Liver (tissue), 10 donors: ENCODE measurements at places on chromosomes 7 and 10.

DNA sequence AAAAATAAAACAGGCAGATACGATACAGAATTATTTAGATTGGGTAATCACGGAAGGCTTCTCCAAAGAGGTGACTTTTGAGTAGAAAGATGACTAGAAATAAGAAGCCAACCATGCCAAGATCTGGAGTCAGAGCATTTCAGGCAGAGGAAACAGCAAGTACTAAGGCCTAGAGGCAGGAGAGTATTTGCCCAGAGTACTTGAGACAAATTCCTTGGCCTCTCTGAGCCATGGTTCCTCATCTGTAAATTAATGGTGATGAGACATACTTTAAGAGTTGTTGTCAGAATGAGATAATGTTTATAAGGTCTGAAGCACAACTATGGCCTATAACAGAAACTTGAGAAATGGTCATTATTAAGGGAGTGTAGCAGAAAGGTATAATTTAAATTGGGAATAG, 15.8 kb upstream of the GPR37 start:
- no peak for DNase-seq

DNA sequence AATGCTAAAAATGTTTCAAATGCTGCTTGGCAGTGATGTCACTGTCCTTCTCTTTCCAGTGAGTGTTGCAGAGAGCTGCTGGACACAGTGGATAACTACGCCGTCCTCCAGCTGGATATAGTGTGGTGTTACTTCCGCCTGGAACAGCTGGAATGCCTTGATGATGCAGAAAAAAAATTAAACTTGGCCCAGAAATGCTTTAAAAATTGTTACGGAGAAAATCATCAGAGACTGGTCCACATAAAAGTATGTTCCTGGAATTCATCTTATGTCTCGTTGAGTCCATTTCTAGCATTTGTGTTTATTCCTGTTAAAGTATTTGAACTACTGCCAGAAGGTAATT, 25.2 kb downstream of the NUB1 start:
- no peak for DNase-seq

DNA sequence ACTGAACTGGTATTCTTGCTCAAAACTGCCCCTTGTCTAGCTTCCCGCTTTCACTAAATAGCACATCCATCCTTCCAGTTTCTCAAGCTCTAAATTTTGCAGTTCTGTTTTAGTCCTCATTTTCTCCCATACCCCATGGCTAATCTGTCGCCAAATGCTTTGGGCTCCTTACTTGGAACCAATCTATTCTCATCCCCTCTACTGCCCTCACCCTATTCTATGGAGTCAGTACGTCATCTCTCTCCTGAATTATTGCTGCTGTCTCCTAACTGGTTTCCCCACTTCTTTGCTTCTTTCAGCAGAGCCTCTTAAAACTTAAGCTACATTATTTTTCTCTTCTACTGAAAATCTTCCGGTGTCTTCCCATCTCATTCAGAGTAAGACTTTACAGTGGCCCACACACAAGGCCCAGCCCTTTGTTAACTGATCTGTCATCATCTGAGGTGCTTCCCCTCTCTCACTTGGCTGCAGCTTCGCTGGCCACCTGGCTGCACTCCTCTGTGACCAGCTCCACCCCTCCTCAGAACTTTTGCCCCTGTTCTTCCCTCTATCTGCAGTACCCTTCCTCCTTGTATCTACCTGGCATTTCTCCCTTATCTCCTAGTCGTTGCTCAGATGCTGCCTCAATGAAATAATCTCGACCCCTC, 9.9 kb downstream of the STARD3NL start:
- DNase-seq, result no peak

- DNase-seq, result no peak
These were observed 54.9 kb downstream of the MET start for GRCh38 chr7:116726713-116727431.

GRCh38 chr7:29100924-29101323, 45.4 kb downstream of the CPVL start:
- DNase-seq, result no peak

GRCh38 chr7:95688931-95689495, 83.3 kb upstream of the DYNC1I1 start:
- no peak for DNase-seq

GRCh38 chr10:128530301-128530700, 404.1 kb upstream of the MKI67 start:
- DNase-seq, result no peak

DNA sequence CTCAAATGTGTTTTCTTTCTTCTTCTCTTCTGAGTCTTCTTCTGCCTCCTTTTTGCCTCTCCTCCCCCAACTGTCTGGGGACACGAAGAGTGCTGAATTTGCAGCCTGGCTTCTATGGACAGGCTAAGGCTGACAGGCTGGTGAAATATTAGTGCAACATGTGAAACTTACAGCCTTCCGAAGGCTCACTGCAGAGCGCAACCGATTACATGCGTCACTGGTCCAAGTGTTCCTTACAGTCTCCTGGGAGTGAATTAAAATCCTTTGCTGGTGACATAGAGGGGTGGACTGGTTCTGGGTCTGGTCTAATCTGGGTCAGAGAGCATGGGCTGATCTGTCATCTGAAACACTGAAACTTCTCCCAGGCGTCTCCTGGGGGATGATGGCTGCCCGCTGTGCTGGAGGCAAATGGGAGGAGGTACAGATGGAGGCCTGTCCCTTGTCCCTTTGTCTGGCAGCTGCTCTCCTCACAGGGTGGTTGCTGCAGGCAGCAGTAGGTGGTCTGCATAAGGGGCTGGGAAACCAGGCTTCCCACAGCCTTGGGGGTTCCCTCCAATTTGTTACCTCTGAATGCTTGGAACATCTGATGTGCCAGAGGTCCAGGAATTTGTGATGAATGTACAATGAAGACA, 143.8 kb upstream of the BMPER start:
- DNase-seq, result no peak

- DNase-seq, result no peak
These were observed 896.1 kb downstream of the CNTNAP2 start for GRCh38 chr7:147012666-147013065.

- no peak for DNase-seq
These were observed 490.0 kb upstream of the PHF14 start for GRCh38 chr7:10483671-10484070.

DNA sequence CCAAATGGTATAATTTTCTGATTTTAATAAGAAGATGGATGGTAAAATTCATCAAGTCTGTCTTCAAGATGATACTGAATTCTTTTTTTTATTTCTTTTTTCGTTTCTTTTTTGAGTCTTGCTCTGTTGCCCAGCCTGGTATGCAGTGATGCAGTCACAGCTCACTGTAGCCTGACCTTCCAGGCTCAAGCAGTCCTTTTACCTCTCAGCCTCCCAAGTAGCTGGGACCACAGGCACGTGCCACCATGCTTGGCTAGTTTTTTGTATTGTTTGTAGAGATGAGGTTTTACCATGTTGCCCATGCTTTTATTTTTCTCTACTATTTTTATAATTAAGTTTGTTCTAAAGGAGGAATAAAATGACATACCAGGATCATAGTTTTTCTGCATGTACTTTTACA, 52.1 kb upstream of the HELLS start:
- DNase-seq, result no peak

GRCh38 chr7:138886501-138886917, 88.5 kb upstream of the ATP6V0A4 start:
- no peak for DNase-seq

DNA sequence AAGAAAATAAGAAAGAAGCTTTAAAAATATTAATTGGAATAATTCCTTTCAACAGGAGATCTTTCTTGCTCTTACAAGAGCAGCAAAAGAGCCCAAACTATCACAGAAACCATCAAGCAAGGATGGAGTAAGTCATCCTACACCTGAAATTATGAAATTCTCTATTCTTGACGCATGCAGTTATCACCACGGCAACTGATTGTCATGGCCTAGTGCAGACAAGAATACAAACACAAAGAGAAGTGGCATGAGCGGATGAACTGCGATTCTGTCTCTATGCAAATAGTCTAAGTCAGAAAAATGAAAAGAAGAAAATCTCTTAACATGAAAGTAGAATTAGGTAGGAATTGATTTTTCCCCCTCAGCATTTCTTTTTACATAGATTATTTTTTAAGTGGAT, 54.8 kb upstream of the SLC35B4 start:
- no peak for DNase-seq

- no peak for DNase-seq
These were observed 262.5 kb downstream of the TCERG1L start for GRCh38 chr10:131049016-131049415.

DNA sequence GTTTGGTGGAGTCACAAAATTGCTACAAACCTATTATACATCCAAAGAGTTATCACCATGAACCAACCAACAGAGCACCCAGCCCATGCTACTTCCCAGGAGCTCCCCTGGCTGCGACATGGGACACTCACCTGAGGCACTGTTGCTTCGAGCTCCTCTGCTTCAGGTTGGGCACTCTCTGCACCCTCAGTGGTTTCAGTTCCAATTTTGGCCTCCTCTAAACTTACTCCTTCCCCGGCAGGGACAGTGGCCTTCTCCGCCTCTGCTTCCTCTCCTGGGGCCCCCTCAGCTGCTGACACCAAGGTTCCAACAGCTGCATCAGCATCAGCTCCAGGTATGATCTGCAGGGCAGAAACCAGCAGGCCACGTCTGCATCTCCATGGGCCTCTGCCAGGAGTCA, 120.4 kb upstream of the TARP start:
- DNase-seq, result no peak

- DNase-seq, result no peak
These were observed 521.6 kb upstream of the SORCS1 start for GRCh38 chr10:107686095-107686494.

DNA sequence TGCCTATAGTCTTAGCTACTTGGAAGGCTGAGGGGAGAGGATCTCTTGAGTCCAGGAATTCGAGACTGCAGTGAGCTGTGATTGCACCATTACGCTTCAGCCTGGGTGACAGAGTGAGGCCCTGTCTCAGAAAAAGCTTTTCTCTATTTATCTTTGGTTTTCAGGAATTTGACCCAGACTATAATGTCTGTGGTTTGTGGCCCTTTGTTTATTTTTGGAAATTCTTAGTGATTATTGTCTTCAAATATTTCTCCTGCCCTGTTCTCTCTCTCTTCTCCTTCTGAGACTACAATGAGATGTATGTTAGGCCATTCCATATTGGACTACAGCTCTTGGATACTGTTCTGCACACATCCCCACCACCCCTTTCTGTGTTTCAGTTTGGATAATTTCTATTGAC, 4.7 kb downstream of the MUC12 start:
- no peak for DNase-seq

GRCh38 chr10:97314671-97315070, 4.4 kb upstream of the FRAT1 start:
- DNase-seq, result no peak

- no peak for DNase-seq
These were observed 124.7 kb upstream of the C1QL3 start for GRCh38 chr10:16646181-16647059.

- no peak for DNase-seq
These were observed 14.8 kb downstream of the GPAM start for GRCh38 chr10:112168733-112169132.

- DNase-seq, result no peak
These were observed 25.7 kb upstream of the LMBR1 start for GRCh38 chr7:156918635-156919034.

DNA sequence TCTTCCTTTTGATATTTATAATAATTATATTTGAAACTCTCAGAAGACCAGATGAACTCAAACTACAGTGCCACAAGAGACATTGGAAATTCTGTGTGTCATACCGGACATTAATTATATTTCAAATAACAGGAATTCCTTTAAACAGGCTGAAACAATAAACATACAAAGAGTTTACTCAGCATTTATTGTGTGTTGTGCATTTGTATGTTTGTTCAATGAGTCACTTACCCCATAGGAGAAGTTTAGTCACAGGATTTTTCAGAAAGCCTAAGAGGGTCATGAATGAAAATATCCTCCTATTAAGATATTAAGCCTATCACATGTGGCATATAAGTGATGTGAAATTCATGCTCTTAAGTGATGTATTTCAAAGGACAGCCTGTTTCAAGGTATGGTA, 566.8 kb downstream of the CNTNAP2 start:
- no peak for DNase-seq

DNA sequence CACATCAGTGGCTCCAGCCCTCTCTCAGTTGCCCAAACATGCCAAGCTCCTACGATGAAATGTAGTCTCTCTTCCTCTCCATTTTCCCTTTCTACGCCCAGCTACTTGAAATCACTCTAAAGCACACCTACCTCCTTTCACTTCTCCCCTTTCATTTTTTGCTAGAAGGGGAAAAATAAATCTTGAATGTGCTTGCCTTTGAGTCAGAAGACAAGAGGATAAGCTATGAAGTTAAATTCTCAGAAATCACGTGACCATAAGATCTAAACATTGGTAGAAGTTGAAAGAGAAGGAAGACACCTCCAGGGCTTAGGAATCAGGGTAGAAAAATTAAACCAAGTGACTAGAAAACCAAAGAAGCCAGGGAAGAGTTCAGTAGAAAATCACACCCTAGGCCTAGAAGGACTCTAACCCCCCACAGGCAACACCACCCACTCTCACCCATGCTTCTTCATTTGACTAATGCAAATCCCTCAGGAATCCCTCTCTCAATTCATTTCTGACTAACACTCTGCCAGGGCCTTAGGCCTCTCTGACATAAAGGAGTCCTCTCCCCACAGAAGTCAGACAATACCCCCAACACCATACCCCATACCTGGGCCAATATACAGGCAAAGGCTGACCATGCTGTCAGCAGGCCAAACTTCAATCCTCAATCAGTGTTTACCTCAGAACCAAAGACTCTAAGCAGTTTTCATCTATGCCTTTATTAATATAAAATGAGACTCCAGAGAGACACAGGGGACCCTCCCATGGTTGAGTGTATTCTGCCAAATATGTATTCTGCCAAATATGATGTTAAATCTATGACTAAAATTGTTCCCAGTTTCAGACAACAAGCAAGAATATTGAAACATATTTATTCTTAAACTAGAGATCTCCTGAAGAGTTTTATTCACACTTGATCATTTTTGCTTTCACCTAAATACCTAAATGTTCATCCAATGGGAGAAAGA, 84.8 kb downstream of the ELMO1 start:
- DNase-seq, result no peak

DNA sequence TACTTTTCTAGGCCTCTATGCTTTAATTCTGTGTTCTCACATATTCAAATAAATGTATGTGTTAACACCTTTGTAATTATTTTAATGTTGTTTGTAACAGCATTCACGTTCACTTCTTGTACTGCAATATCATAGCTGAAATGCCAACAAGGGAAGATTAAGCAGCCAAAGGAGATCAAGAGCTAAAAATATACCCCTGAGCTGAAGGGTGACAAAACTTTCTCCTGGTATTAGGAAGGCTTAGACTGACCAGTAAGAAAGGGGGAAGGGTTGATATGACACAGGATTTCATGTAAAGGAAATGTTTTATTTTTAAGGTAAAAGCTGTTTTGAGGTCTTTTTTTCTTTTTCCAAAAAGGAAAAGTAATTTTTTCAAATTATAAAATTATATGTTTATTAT, 40.4 kb upstream of the VDAC2 start:
- DNase-seq, result no peak

DNA sequence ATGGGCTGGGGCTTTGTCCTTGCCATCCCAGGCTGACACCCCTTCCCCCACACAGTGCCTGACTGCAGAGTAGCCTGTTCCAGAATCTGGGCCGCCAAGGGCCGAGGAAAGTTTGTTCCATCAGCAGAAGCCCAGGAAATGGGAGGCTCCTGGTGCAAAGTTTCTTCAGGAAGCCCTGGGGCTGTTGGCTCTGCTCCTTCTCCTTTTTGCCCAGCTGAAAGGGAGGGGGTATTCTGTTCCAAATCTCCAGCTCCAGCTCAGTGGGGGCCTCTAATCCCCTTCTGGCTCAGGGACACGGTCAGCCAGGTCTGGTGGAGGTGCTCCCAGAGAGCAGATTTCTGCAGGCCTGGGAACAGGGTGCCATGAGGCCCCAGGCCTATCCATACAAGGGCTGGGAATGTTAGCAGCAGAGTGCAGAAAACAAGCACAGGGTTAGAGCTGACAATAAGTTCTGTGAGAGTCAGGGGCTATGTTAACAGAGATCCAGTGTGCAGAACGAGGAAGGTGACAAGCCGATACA, 399.5 kb downstream of the RPS24 start:
- no peak for DNase-seq
